ENCODE measurements at places on chromosomes 2 and 18.

- H3K27me3 ChIP-seq: no peaks in the 10 kb centered on the region
- no peaks in the 10 kb centered on the region for H3K36me3 ChIP-seq
- H3K4me1 ChIP-seq: no peaks in the 10 kb centered on the region
- no peak overlapping the region for H3K4me3 ChIP-seq
Measured at GRCh38 chr18:75441896-75442295, 14.4 kb upstream of the SMIM21 start.

- no peak for DNase-seq
- no peak overlapping the region for H3K4me3 ChIP-seq
- no peaks in the 10 kb centered on the region for H3K36me3 ChIP-seq
- no peak overlapping the region for H3K27ac ChIP-seq
Measured at GRCh38 chr2:5322396-5322795, 369.8 kb upstream of the SOX11 start.

- no peak for DNase-seq
- no peak overlapping the region for H3K4me3 ChIP-seq
- no peaks in the 10 kb centered on the region for H3K36me3 ChIP-seq
Measured at GRCh38 chr2:101524806-101525430, 50.0 kb upstream of the RFX8 start.

DNA sequence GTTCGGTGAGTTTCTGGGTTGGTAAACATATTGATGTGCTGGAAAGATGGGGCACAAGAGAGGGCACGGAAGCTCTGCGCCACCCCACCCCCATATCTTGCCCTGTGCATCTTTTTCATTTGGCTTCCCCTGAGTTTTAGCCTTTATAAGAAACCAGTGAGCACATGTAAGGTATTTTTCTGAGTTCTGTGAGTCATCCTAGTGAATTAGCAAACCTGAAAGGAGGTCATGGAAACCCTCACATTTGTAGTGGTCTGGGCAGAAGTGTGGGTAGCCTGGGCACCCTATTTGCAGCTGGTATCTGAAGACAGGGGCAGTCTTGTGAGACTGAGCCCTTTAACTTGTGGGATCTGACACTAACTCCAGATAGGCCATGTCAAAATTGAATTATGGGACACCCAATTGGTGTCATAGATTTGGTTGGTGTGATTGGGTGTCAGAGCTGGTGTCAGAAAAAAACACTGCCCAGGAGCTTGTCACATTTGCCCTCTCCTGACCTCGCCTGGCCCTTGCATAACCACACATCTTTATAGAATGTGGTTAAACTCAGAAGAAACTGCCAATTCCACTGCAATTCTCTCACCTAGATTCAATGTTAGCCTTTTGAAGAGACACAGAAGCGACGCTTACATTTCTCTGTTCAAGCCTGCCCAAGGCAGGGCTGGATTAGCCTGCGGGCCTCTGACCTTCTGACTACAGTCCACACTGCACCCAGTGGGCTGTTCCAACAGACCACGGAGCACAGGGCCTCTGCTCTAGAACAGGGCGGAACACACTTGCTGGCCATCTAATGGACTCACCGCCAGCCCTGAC lies 12.0 kb upstream of the GALM start:
- no peak for DNase-seq
- H3K27ac ChIP-seq: no peak overlapping the region
- H3K27me3 ChIP-seq: no peaks in the 10 kb centered on the region
- no peaks in the 10 kb centered on the region for H3K36me3 ChIP-seq
- no peaks in the 10 kb centered on the region for H3K4me1 ChIP-seq
- H3K4me3 ChIP-seq: no peak overlapping the region

DNA sequence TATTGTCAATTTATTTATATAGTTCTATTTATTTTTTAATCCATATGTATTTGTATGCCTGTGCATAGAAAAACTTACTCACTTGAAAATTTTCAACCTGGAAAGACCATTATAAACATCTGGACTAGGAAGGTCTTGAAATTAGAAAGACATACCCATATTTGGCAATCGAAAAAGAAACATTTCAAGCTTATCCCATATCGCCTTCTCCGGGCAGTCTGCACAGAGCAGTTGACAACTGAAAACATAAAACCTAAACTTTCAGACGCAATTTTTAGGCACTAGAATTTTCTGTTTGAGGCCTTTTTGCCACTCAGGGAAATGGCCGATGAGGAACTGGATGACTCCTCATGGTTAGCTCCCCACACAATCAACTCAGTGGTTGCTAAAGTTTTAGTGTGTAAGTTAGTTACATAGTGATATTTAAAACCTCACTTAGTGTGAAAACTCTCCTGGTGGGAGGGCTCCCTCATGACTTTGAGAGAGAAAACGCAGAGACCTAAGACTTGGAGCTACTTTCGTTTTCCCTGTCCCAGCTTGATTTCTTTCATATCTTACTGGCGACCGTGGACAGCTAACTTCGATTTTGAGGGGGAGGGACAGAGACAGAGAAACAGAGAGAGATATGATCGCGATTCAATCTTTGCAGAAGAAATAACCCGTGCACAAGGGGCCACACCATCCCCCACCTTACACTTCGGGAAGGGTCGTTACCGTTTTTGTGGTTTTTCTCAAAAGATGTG lies 3.2 kb upstream of the HOXD12 start:
- H3K27me3 ChIP-seq: peaks cover 71% of the 10 kb centered on the region
- no peak overlapping the region for H3K4me3 ChIP-seq
- peaks cover 6% of the 10 kb centered on the region for H3K4me1 ChIP-seq

DNA sequence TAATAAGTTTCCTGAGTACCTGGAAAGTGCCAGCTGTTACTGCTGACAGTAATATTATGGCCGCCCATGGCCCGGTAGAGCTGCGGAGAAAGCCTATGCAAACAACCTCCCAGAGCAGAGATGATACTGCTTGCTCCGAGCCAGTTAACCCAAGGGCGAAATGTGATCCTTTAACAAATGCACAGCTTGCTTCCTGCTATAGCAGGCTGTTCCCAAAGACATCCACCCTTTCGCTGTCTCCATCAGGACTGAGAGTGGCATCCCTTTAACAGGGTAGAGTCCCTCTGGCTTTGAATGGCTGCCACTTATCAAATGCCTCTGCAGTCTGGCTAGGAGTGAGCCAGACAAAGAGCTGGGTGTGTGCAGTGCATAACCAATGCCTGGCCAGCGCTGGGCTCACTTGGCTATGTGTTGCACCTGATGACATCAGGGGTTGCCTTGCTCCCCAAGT lies 69.7 kb upstream of the DAPL1 start:
- peaks cover 2% of the 10 kb centered on the region for H3K4me1 ChIP-seq
- H3K27ac ChIP-seq: no peak overlapping the region
- H3K4me3 ChIP-seq: no peak overlapping the region
- DNase-seq: no peak
- no peaks in the 10 kb centered on the region for H3K36me3 ChIP-seq

- H3K27me3 ChIP-seq: no peaks in the 10 kb centered on the region
- no peak overlapping the region for H3K27ac ChIP-seq
- peaks cover 6% of the 10 kb centered on the region for H3K4me1 ChIP-seq
- no peak for DNase-seq
- H3K36me3 ChIP-seq: no peaks in the 10 kb centered on the region
Measured at GRCh38 chr18:62781893-62782292, 66.6 kb downstream of the PHLPP1 start.

GRCh38 chr2:126877861-126878565 lies 20.7 kb upstream of the TEX51 start:
- H3K27me3 ChIP-seq: no peaks in the 10 kb centered on the region
- no peak for DNase-seq
- no peak overlapping the region for H3K4me3 ChIP-seq
- H3K36me3 ChIP-seq: no peaks in the 10 kb centered on the region
- H3K27ac ChIP-seq: no peak overlapping the region

DNA sequence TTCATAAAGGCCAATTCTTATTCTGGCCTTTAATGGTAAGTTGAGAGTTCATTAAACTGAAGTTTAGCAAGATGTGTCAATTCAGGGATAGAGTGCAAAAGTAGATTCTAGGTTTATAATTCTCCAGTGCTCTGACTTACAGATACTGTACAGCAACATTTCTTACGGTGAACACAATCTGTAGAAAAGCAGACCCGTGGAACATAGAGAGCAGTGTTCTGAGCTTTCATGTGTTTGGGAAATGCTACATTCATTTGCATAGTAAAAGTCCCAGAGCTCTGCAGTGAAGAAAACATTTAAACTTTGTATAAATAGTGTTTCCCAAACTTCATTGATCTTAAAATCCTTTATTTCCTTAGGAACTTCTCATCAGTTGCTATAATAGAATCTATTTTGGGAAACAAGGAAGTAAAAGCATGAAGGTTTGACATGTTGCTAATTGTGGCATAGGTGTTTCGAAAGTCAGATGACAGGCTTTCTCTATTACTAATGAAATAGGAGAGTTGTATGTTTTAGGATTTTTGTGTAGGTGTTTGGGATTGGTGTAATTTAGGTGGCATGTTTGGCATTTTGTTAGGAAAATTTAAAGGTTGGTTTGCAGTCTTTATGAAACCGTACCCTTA lies 138.2 kb downstream of the ASXL3 start:
- no peak overlapping the region for H3K27ac ChIP-seq
- no peaks in the 10 kb centered on the region for H3K36me3 ChIP-seq
- no peaks in the 10 kb centered on the region for H3K4me1 ChIP-seq
- no peak overlapping the region for H3K4me3 ChIP-seq
- no peak for DNase-seq

- H3K27ac ChIP-seq: no peak overlapping the region
- no peak for DNase-seq
- no peak overlapping the region for H3K4me3 ChIP-seq
- no peaks in the 10 kb centered on the region for H3K4me1 ChIP-seq
Measured at GRCh38 chr2:110120171-110121051, 4.8 kb upstream of the MALL start.

GRCh38 chr2:16050261-16050907 lies 110.0 kb downstream of the MYCN start:
- no peaks in the 10 kb centered on the region for H3K4me1 ChIP-seq
- no peak overlapping the region for H3K4me3 ChIP-seq
- H3K27ac ChIP-seq: no peak overlapping the region
- DNase-seq: no peak

GRCh38 chr2:122096761-122097160 lies 341.3 kb downstream of the TSN start:
- H3K27ac ChIP-seq: no peak overlapping the region
- no peaks in the 10 kb centered on the region for H3K36me3 ChIP-seq
- H3K27me3 ChIP-seq: no peaks in the 10 kb centered on the region
- no peak for DNase-seq
- no peak overlapping the region for H3K4me3 ChIP-seq
- H3K4me1 ChIP-seq: no peaks in the 10 kb centered on the region

- H3K36me3 ChIP-seq: no peaks in the 10 kb centered on the region
- H3K27ac ChIP-seq: no peak overlapping the region
- H3K4me1 ChIP-seq: no peaks in the 10 kb centered on the region
Measured at GRCh38 chr18:62935994-62936393, 220.7 kb downstream of the PHLPP1 start.

DNA sequence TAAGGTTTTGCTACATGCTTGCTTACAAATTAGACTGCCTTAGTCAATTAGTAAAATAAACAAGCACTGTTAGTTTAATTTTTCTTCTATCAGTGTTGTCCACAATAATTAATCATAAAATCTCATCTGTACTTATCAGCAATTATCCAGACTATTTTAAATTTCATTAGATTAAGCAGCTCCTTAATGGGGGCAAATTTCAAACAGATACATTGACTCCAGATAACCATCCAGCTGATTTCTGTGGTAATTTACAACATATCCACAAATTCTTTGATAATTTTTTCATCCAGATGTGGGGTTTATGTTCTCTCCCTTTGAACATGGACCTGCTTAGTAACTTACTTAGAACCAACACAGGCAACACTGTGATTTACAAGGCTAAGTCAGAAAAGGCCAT lies 170.4 kb upstream of the CWC22 start:
- no peak overlapping the region for H3K4me3 ChIP-seq
- DNase-seq: no peak
- no peaks in the 10 kb centered on the region for H3K36me3 ChIP-seq
- no peaks in the 10 kb centered on the region for H3K4me1 ChIP-seq
- H3K27me3 ChIP-seq: no peaks in the 10 kb centered on the region
- H3K27ac ChIP-seq: no peak overlapping the region

DNA sequence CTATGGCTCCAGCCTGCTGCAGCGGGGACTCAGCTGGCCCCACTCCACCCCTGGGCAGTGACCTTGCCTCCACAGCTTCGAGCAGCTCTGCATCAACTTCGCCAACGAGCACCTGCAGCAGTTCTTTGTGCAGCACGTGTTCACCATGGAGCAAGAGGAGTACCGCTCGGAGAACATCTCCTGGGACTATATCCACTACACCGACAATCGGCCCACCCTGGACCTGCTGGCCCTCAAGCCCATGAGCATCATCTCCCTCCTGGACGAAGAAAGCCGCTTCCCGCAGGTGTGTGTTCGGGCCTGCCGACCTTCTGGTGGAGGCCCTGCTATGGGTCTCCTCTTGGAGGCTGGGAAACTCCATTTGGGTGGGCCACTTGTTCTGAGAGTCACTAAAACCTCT lies 48.6 kb downstream of the MYO7B start:
- no peak for DNase-seq
- no peaks in the 10 kb centered on the region for H3K36me3 ChIP-seq
- H3K27ac ChIP-seq: no peak overlapping the region
- H3K27me3 ChIP-seq: no peaks in the 10 kb centered on the region
- no peak overlapping the region for H3K4me3 ChIP-seq
- no peaks in the 10 kb centered on the region for H3K4me1 ChIP-seq

- no peaks in the 10 kb centered on the region for H3K27me3 ChIP-seq
- H3K4me3 ChIP-seq: no peak overlapping the region
- no peaks in the 10 kb centered on the region for H3K36me3 ChIP-seq
- H3K4me1 ChIP-seq: no peaks in the 10 kb centered on the region
Measured at GRCh38 chr2:237392186-237392585, 21.8 kb downstream of the COL6A3 start.

DNA sequence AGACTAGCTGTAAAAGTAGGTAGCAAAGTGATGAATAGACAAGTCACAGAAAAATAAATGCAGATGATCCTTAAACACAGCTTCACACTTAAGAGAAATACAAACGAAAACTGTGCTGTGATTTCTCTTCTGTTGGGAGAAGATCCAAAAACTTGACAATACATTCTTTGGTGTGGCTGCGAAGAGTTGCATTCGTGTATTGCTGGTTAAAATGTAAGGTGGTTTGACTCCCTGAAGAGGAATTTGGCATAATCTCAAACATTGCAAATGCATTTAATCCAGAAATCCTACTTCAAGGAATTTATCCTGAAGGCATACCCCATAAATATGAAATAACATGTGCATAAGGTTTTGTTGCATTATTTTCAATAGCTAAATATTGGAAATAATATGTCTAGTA lies 7.1 kb downstream of the CCNYL1 start:
- no peaks in the 10 kb centered on the region for H3K27me3 ChIP-seq
- H3K27ac ChIP-seq: no peak overlapping the region
- no peaks in the 10 kb centered on the region for H3K4me1 ChIP-seq
- no peaks in the 10 kb centered on the region for H3K36me3 ChIP-seq
- no peak for DNase-seq

DNA sequence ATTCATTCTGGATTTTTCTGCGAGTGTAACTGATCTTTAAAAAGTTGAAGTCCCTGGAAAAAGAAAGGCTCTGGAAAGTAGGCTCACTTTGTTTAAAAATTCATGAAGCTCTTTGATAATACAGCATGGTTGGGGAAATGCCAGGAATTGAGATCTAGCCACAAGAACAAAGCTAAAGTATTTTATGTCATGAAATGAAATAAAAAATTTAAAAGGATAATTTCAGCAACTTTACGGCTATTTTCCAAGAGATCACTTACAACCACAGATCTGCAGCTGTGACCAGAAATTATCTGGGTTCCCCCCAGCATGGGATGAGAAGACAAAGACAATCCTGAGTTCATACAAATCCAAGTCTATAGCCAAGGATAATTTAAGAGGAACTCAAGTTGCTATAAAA lies 25.3 kb upstream of the RFX8 start:
- no peaks in the 10 kb centered on the region for H3K27me3 ChIP-seq
- DNase-seq: no peak
- H3K27ac ChIP-seq: no peak overlapping the region

Data from iPS DF 6.9 (cell line).